ENCODE measurements at places on chromosomes 7 and 10. TPM values are rescaled to one million over a fixed set of nuclear protein-coding genes. Genes with fewer than 3 reads are reported as not detected.

GRCh38 chr10:4776234-4776638 is 49.8 kb upstream of the AKR1E2 start:
- H3K36me3 ChIP-seq: no peaks in the 10 kb centered on the region
- no peak overlapping the region for H3K27ac ChIP-seq
- H3K4me3 ChIP-seq: no peak overlapping the region
- H3K4me1 ChIP-seq: no peaks in the 10 kb centered on the region
- DNase-seq: no peak

DNA sequence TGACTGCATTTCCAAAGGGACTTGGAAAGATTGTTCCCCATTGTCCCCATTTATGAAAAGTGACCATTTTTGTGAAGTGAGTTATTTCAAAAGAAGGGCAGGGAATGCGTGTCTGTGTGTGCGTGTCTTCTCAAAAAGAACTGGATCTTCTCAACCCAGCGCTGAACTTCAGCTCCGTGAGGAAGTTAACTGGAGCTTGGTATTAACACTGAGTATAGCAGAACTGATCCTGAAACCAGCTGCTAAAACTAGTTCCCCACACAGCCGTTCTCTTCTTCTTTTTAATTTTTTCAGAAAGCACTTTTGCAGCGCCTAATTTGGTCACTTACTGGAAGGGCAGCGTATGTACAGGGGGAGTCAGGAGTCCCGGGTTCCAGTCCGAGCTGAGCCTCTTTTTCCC is 45.8 kb upstream of the PLEKHA1 start:
- H3K4me3 ChIP-seq: no peak overlapping the region
- no peak overlapping the region for H3K27ac ChIP-seq
- H3K27me3 ChIP-seq: no peaks in the 10 kb centered on the region
- no peak for DNase-seq

DNA sequence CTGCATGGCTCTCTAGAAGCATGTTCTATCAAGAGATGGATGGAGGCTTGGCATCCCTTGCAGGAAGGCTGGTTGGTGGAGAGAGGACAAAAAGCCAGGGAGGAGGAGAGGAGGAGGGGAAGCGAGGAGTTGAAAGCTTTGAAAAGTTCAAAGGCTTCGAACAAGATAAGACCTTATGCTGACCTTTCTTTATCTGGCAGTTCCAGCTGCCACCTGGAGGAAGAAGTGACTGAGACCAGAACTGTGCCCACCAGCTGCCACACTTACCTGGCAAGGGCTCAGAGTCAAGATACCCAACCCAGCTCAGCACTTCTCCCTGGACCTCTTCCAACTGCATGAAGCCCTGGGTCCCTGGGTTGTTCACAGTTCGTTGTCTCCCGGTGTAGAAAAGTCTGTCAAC is 14.8 kb downstream of the CCL24 start:
- no peaks in the 10 kb centered on the region for H3K4me1 ChIP-seq
- no peaks in the 10 kb centered on the region for H3K36me3 ChIP-seq
- no peak overlapping the region for H3K4me3 ChIP-seq
- H3K27ac ChIP-seq: no peak overlapping the region
- DNase-seq: no peak

The SRGN gene
- not detected for total RNA-seq

DNA sequence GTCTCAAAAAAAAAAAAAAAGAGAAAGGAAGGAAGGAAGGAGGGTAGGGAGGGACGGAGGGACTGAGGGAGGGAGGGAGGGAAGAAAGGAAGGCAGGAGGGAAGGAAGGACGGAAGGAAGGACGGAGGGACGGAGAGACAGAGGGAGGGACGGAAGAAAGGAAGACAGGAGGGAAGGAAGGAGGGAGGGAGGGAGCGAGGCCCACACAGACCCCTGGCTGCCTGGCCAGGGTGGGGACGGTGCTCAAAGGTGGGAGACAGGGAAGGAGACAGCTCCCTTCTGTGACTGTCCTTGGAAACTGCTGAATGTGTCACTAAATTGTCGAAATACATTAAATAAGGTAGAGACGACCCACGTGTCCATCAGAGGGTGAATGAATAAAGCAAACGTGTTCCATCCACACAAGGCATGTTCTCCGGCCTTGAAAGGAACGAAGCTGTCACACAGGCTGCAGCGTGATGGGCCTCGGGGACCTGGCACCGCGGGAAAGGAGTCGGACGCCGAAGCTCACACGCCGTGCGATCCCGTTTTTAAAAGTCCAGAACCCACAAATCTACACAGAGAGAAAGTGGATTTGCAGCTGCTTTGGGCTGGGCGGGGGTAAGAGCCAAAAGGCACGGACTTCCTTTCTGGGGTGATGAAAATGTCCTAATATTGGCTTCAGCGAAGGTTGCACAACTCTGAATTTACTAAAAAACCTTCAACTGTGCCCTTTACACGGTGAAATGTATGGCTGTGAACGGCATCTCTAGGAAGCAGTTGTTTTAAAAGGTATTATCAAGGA is 23.3 kb downstream of the ADAP1 start:
- DNase-seq: no peak
- no peaks in the 10 kb centered on the region for H3K4me1 ChIP-seq
- no peak overlapping the region for H3K27ac ChIP-seq
- H3K27me3 ChIP-seq: no peaks in the 10 kb centered on the region

The MMD2 gene
- 0.11 TPM for total RNA-seq

- no peaks in the 10 kb centered on the region for H3K4me1 ChIP-seq
- H3K4me3 ChIP-seq: no peak overlapping the region
- no peaks in the 10 kb centered on the region for H3K27me3 ChIP-seq
- DNase-seq: no peak
- H3K27ac ChIP-seq: no peak overlapping the region
These were observed 30.8 kb downstream of the CASD1 start for GRCh38 chr7:94540428-94540827.

DNA sequence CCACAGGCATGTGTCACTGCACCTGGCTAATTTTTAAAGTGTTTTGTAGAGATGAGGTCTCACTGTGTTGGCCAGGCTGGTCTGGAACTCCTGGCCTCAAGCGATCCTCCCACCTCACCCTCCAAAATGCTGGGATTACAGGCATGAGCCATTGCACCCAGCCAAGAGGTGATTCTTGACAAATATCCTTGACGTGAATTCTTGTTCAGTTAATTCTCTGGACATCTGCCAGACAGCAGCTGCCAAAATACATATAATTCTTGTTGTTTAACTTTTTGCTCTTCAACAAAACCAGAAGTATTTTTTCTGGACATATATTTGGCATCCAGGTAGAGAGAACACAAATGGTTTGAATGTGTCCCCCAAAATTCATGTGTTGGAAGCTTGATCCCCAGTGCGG is 3.2 kb downstream of the ACADSB start:
- peaks cover 16% of the 10 kb centered on the region for H3K27me3 ChIP-seq
- no peak overlapping the region for H3K4me3 ChIP-seq
- peaks cover 10% of the 10 kb centered on the region for H3K4me1 ChIP-seq
- no peak overlapping the region for H3K27ac ChIP-seq

GRCh38 chr7:135342887-135343286 is 109.2 kb downstream of the STRA8 start:
- H3K4me1 ChIP-seq: no peaks in the 10 kb centered on the region
- H3K27me3 ChIP-seq: no peaks in the 10 kb centered on the region
- no peak for DNase-seq

The FZD8 gene
- 15.1 TPM for total RNA-seq

The ADIRF gene
- total RNA-seq: not detected

The SPDYE2B gene
- not detected for total RNA-seq

The PON3 gene
- not detected for total RNA-seq

The ENTPD1 gene
- total RNA-seq: 1.9 TPM

- no peaks in the 10 kb centered on the region for H3K27me3 ChIP-seq
- H3K36me3 ChIP-seq: peaks cover 28% of the 10 kb centered on the region
These were observed 260.9 kb downstream of the ADARB2 start for GRCh38 chr10:1476455-1476803.

- H3K4me3 ChIP-seq: no peak overlapping the region
- H3K27ac ChIP-seq: no peak overlapping the region
- no peaks in the 10 kb centered on the region for H3K27me3 ChIP-seq
- DNase-seq: no peak
These were observed 80.7 kb upstream of the DUSP5 start for GRCh38 chr10:110416776-110417711.

DNA sequence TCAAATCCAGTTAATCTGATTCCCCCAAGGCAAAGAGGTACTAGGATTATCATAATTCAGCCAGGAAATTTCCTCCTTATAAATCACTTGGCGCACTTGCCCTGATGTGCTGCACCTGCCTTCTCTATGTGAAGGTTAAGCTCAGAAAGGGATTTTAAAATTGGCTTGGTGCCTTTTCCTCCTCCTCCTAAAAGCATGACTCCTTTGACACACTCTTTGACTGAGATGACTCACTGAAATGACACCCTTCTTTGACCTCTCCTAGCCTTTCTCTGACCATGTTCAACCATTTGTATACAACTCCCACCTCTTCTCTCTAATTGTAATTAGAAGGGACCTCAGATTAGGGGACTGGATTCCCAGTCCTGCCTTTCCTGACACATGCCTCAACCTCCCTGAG is 46.5 kb downstream of the ABLIM1 start:
- no peaks in the 10 kb centered on the region for H3K36me3 ChIP-seq
- H3K4me1 ChIP-seq: no peaks in the 10 kb centered on the region
- DNase-seq: no peak
- no peak overlapping the region for H3K4me3 ChIP-seq
- no peak overlapping the region for H3K27ac ChIP-seq

Measured in H9 (cell line).